ENCODE measurements at places on chromosomes 7 and 10. TPM values are rescaled to one million over a fixed set of nuclear protein-coding genes. Genes with fewer than 3 reads are reported as not detected.

LRRC4 gene
- total RNA-seq, result not detected

EBLN1 gene
- total RNA-seq, result not detected

KLF14 gene
- not detected for total RNA-seq

OR2A5 gene
- total RNA-seq, result not detected

ANKRD30A gene
- total RNA-seq, result not detected

MOGAT3 gene
- total RNA-seq, result 6.3 TPM

UCN3 gene
- not detected for total RNA-seq

GALNT17 gene
- not detected for total RNA-seq

OR2A1 gene
- total RNA-seq, result not detected

ACTA2 gene
- 0.23 TPM for total RNA-seq

PLCE1 gene
- total RNA-seq, result 10.7 TPM

PHTF2 gene
- total RNA-seq, result 33.8 TPM

CAV1 gene
- total RNA-seq, result 4.9 TPM

FAM241B gene
- 24.9 TPM for total RNA-seq

GRCh38 chr7:80644054-80644453 is 5.6 kb downstream of the CD36 start:
- H3K4me3 ChIP-seq, result no peak overlapping the region
- H3K36me3 ChIP-seq, result no peaks in the 10 kb centered on the region
- no peak for DNase-seq
- no peaks in the 10 kb centered on the region for H3K4me1 ChIP-seq
- H3K27ac ChIP-seq, result no peak overlapping the region

DNA sequence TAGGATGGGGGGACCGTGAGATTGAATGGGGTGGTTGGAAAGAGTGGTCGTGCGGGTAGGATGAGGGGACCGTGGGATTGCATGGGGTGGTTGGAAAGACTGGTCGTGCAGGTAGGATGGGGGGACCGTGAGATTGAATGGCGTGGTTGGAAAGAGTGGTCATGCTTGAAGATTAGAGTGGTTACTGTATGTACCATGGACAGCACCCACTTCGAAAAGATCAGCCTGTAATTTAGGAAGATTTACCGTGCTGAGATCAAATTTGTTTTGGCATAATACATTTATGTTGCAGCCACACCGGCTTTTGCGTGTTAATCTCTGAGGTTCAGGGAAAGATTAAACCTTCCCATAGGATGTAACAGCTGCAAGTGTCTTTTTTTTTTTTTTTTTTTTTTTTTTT is 495.2 kb upstream of the ADARB2 start:
- no peak overlapping the region for H3K27ac ChIP-seq
- H3K27me3 ChIP-seq, result no peaks in the 10 kb centered on the region
- H3K4me3 ChIP-seq, result no peak overlapping the region
- no peak for DNase-seq
- no peaks in the 10 kb centered on the region for H3K4me1 ChIP-seq
- H3K36me3 ChIP-seq, result no peaks in the 10 kb centered on the region

- H3K36me3 ChIP-seq, result no peaks in the 10 kb centered on the region
- H3K4me1 ChIP-seq, result no peaks in the 10 kb centered on the region
- no peak overlapping the region for H3K4me3 ChIP-seq
- peaks cover 2% of the 10 kb centered on the region for H3K27me3 ChIP-seq
Observed at GRCh38 chr10:69965086-69965485, 87.6 kb upstream of the MACROH2A2 start.

DNA sequence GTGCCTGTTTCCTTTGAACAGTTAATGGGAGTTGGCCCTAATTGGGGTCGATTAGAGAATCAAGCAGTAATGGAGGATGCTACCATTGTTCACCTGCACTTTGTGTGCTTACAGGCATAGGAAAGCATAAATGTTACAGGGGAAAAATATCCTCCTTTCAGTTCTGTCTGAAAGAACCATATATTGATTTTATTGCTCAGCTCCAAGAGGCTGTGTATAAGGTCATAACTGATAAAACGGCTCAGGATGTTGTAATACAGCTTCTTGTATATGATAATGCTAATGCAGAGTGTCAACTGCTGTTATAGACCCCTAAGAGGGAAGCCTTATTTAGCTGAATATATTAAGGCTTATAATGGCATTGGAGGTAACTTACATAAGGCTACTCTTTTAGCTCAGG is 32.9 kb upstream of the AKR1C2 start:
- no peak for DNase-seq
- H3K27me3 ChIP-seq, result no peaks in the 10 kb centered on the region
- no peaks in the 10 kb centered on the region for H3K36me3 ChIP-seq
- no peaks in the 10 kb centered on the region for H3K4me1 ChIP-seq
- H3K27ac ChIP-seq, result no peak overlapping the region
- H3K4me3 ChIP-seq, result no peak overlapping the region

- H3K27ac ChIP-seq, result peak overlapping the region; percentile 48
- no peaks in the 10 kb centered on the region for H3K36me3 ChIP-seq
- no peaks in the 10 kb centered on the region for H3K27me3 ChIP-seq
- peak; percentile 76 for DNase-seq
- H3K4me1 ChIP-seq, result peaks cover 28% of the 10 kb centered on the region
Observed at GRCh38 chr7:108055611-108056021, 52.7 kb upstream of the LAMB1 start.

- no peaks in the 10 kb centered on the region for H3K4me1 ChIP-seq
- H3K27ac ChIP-seq, result no peak overlapping the region
- H3K36me3 ChIP-seq, result no peaks in the 10 kb centered on the region
- no peak overlapping the region for H3K4me3 ChIP-seq
Observed at GRCh38 chr7:155907450-155908200, 95.4 kb upstream of the SHH start.

GRCh38 chr7:79301419-79301818 is 152.0 kb downstream of the MAGI2 start:
- no peaks in the 10 kb centered on the region for H3K27me3 ChIP-seq
- H3K4me3 ChIP-seq, result no peak overlapping the region
- no peak for DNase-seq
- H3K27ac ChIP-seq, result no peak overlapping the region
- peaks cover 15% of the 10 kb centered on the region for H3K4me1 ChIP-seq
- H3K36me3 ChIP-seq, result no peaks in the 10 kb centered on the region

- H3K36me3 ChIP-seq, result no peaks in the 10 kb centered on the region
- H3K27me3 ChIP-seq, result no peaks in the 10 kb centered on the region
- H3K4me1 ChIP-seq, result peaks cover 5% of the 10 kb centered on the region
Observed at GRCh38 chr10:82462910-82463551, 588.0 kb downstream of the NRG3 start.

- H3K4me3 ChIP-seq, result no peak overlapping the region
- no peak for DNase-seq
- H3K27me3 ChIP-seq, result no peaks in the 10 kb centered on the region
- peaks cover 26% of the 10 kb centered on the region for H3K4me1 ChIP-seq
Observed at GRCh38 chr10:28841625-28842024, 164.3 kb downstream of the BAMBI start.

- H3K4me3 ChIP-seq, result no peak overlapping the region
- H3K4me1 ChIP-seq, result no peaks in the 10 kb centered on the region
- no peaks in the 10 kb centered on the region for H3K36me3 ChIP-seq
- no peak overlapping the region for H3K27ac ChIP-seq
- H3K27me3 ChIP-seq, result no peaks in the 10 kb centered on the region
Observed at GRCh38 chr7:112144284-112145059, 61.7 kb downstream of the DOCK4 start.

DNA sequence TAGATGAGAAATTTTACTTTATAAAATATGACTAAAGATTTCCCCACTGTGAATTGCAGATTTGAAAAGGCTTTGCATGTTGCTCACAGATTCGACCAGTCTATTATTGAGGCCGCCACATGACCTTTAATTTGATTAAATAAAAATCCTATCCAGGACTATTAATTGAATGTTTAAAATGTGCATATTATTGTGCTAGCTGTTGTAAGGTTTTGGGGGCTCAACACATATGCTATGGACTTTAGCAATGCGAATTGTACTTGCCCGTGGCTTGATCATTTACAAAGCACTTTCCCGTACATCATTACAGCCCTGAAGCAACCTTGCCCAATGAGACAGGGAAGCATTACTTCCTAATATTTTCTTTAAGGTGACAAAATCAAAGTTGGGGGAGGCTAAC is 243.0 kb downstream of the ACTR3B start:
- no peak for DNase-seq
- H3K27ac ChIP-seq, result no peak overlapping the region
- H3K27me3 ChIP-seq, result no peaks in the 10 kb centered on the region
- no peaks in the 10 kb centered on the region for H3K36me3 ChIP-seq
- H3K4me1 ChIP-seq, result no peaks in the 10 kb centered on the region
- H3K4me3 ChIP-seq, result no peak overlapping the region

GRCh38 chr7:81469869-81470723 is 299.8 kb downstream of the HGF start:
- no peak overlapping the region for H3K27ac ChIP-seq
- peak; percentile 77 for DNase-seq
- H3K4me3 ChIP-seq, result no peak overlapping the region
- H3K36me3 ChIP-seq, result no peaks in the 10 kb centered on the region
- H3K27me3 ChIP-seq, result no peaks in the 10 kb centered on the region
- peaks cover 11% of the 10 kb centered on the region for H3K4me1 ChIP-seq

- H3K36me3 ChIP-seq, result no peaks in the 10 kb centered on the region
- H3K27me3 ChIP-seq, result no peaks in the 10 kb centered on the region
- H3K4me3 ChIP-seq, result no peak overlapping the region
- DNase-seq, result no peak
- H3K27ac ChIP-seq, result no peak overlapping the region
- H3K4me1 ChIP-seq, result peaks cover 11% of the 10 kb centered on the region
Observed at GRCh38 chr10:27534161-27534700, 30.1 kb downstream of the RAB18 start.

GRCh38 chr7:33107136-33108066 is 1.8 kb downstream of the RP9 start:
- peaks cover 4% of the 10 kb centered on the region for H3K4me1 ChIP-seq
- no peak overlapping the region for H3K27ac ChIP-seq
- H3K36me3 ChIP-seq, result no peaks in the 10 kb centered on the region

GRCh38 chr7:106965108-106965507 is 79.4 kb upstream of the PRKAR2B start:
- no peak overlapping the region for H3K27ac ChIP-seq
- DNase-seq, result no peak
- no peaks in the 10 kb centered on the region for H3K36me3 ChIP-seq
- H3K27me3 ChIP-seq, result no peaks in the 10 kb centered on the region
- no peak overlapping the region for H3K4me3 ChIP-seq
- H3K4me1 ChIP-seq, result no peaks in the 10 kb centered on the region

GRCh38 chr10:21479570-21480315 is 45.7 kb downstream of the SKIDA1 start:
- H3K4me3 ChIP-seq, result no peak overlapping the region
- DNase-seq, result peak; percentile 19
- H3K36me3 ChIP-seq, result no peaks in the 10 kb centered on the region
- H3K27me3 ChIP-seq, result no peaks in the 10 kb centered on the region

DNA sequence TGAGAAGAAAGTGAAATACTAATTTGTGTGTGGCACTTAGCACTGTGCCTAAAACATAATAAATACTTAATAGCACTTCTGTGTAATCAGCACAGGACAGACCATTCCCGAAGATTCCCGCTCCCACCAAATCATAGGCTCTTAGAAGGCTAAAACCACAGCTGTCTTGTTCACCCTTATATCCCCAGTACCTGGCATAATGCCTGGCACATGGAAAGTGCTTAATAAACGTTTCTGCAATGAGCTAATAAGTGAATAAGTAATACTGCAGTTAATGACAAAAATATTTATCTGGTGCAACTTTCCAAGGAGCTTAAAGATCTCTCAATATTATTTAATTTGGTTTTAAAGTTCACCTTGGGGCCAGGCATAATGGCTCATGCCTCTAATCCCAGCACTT is 43.2 kb downstream of the MTURN start:
- no peaks in the 10 kb centered on the region for H3K4me1 ChIP-seq
- H3K27me3 ChIP-seq, result no peaks in the 10 kb centered on the region
- H3K36me3 ChIP-seq, result no peaks in the 10 kb centered on the region
- no peak overlapping the region for H3K27ac ChIP-seq

Data from Caco-2 (cell line).